ENCODE measurements at places on chromosomes 4 and X. TPM values are rescaled to one million over a fixed set of nuclear protein-coding genes. Genes with fewer than 3 reads are reported as not detected.
A peak's percentile ranks its signal among the peaks of the same experiment; 100 is the strongest.

ZNF630 gene
- 2.8 TPM for total RNA-seq

GDPD2 gene
- 0.30 TPM for total RNA-seq

MAGEB10 gene
- not detected for total RNA-seq

HELT gene
- total RNA-seq, result not detected

UCHL1 gene
- 204 TPM for total RNA-seq

LRCH2 gene
- 3.3 TPM for total RNA-seq

DNA sequence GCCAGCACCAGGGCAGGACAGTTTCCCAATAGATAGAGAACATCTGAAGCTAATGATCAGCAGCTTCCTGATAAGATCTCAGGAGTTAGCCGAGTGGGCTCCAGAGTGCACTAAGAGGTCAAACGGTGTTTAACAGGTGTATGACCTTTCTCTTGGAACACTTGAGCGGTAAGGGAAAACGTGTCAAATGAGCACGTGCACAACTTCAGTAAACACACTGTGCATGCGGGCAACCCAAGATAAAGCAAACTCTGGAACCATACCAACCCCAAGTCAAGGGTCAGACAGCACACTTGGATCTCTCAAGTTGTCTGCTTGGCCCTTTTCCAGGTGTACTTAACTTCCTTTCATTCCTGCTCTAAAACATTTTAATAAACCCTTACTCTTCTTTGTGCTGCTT lies 1941.5 kb upstream of the PCDH10 start:
- no peak for DNase-seq

DNA sequence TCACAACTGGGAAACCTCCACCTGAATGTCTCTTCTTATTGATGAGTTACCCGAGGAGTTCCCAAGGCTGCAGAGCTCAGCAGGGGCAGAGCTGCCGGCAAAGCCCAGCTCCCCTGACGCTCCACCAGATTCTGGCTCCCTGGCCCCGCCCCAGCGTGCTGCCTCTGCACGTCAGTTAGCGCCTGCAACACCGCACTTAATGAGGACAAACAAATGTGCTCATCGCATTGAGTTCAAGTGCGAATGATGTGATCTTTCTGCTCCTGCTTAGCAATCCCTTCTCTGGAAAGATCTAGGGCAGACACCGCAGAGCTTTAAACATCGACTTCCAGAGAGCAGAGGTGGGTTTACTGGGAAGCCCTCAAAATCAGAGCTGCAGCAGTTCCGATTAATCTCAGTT lies 55.5 kb upstream of the FBXW7 start:
- peak; percentile 21 for DNase-seq

DNA sequence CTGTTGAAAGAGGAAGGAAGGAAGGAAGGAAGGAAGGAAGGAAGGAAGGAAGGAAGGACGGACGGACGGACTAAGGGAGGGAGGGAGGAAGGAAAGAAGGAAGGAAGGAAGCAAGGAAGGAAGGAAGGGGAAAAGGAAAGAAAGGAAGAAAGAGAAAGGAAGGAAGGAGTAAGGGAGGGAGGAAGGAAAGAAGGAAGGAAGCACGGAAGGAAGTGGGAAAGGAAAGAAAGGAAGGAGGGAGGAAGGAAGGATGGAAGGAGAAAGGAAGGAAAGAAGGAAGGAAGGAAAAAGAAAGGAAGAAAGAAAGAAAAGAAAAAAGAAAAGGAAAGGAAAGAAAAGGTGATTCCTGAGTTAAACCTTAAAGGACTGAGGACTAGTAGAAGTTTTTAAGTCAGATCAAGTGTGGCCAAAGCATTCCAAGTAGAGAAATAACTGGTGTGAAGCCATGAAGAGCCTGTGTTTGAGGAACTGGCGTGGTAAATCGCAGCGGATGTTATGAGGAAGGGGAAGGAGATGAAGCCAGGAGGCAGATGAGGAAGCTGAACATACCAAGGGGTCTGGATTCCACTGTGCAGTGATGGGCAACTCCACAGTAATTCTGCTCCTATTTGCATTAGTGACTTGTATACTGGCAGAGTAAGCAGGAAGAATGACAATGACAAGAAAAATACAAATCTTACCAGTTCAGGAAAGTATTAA lies 163.5 kb downstream of the MGST2 start:
- no peak for DNase-seq

DNA sequence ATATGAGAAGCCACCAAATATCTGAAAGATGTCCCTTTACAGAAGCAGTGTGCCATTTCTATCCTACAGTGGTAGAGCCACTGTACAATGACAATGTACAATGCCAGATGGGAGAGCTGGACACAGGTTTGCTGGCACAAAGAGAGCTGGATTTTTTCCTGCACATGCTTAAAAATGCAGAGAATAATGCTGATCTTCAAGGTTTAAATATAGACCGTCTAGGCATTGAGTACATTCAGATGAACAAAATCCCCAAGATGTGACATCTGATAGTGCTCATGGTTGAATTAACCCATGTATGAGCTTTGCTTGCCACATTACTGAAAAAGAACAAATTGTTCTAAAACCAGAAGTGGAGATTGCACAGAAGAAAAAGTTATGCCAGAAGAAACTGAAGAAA lies 11.7 kb downstream of the ADGRL3 start:
- no peak for DNase-seq

DNA sequence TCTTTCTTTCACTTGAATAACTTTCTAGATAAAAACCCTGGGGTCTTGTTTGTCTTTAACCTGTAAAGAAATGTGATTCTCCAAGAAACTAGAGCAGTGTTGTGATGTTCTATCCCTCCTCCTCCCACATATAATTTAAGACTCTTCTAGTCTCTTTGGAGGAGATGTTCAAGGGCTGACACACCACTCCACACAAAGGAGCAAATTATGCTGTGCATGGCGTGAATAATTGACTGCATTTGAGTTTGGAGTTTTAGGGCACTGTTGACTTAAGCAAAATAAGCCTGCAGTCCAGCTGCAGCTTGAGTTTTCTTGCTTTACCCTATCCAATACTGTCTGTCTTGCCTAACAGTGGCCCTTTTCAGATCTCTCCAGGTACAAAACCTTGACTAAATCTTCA lies 119.7 kb downstream of the CHRDL1 start:
- DNase-seq, result no peak

GRCh38 chrX:120251471-120252011 lies 929 bp downstream of the ZBTB33 start:
- DNase-seq, result peak; percentile 8

GRCh38 chr4:152663203-152664066 lies 16.4 kb downstream of the TMEM154 start:
- no peak for DNase-seq

DNA sequence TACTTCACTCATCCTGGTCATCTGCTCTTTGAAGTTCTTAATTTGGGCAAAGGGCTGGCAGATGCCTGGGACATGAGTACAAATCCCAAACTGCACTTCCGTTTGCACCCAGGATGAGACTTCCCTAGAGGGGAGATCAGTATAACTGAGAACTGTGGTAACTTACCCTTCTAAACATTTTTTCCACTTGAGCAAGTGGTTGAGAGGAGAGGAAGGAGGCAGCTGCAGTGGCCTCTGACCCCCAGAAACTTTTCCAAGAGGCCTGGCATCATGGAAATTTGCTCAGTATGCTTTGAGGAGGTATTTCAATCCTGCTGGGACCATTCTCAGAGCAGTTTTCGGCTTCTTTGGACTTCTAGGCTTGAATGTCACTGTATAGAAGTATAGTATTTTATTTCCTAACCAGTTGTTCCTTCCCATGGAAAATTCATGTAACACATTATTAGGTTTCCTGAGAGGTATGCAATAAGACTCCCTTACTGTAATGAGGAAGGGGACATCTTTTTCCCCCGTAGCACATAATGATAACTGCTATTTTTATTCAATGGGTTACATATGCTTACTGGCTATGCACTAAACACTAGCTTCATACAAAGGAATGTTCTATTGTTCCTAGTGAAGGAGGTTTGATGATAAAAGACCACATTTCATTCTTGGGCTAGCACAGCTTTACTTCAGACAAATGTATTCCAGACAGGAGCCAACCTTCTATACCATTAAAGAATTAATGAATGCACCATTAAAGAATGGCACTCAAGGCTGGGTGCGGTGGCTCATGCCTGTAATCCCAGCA lies 129.3 kb downstream of the SHROOM3 start:
- DNase-seq, result no peak

GRCh38 chr4:72076562-72076961 lies 44.8 kb downstream of the NPFFR2 start:
- DNase-seq, result no peak

GRCh38 chrX:70504772-70505450 lies 60.3 kb downstream of the DLG3 start:
- DNase-seq, result no peak

- DNase-seq, result no peak
These were observed 101.4 kb downstream of the GLRA2 start for GRCh38 chrX:14630733-14631132.

GRCh38 chr4:76758996-76759395 lies 138.9 kb downstream of the SOWAHB start:
- DNase-seq, result no peak

- no peak for DNase-seq
These were observed 51.3 kb downstream of the SH3RF1 start for GRCh38 chr4:169219440-169219839.

Data from tibial nerve (tissue), 4 donors.